ENCODE measurements at places on chromosomes 11 and 22. TPM values are rescaled to one million over a fixed set of nuclear protein-coding genes. Genes with fewer than 3 reads are reported as not detected.

Gene DERL3
- polyA plus RNA-seq: 0.62 TPM

Gene RIN1
- 27.1 TPM for polyA plus RNA-seq

Gene DEFB108B
- polyA plus RNA-seq: not detected

Gene MYEOV
- polyA plus RNA-seq: 12.5 TPM

Gene KRTAP5-1
- polyA plus RNA-seq: not detected

GRCh38 chr22:36828815-36829214 is 12.0 kb upstream of the PVALB start:
- no peak for DNase-seq

DNA sequence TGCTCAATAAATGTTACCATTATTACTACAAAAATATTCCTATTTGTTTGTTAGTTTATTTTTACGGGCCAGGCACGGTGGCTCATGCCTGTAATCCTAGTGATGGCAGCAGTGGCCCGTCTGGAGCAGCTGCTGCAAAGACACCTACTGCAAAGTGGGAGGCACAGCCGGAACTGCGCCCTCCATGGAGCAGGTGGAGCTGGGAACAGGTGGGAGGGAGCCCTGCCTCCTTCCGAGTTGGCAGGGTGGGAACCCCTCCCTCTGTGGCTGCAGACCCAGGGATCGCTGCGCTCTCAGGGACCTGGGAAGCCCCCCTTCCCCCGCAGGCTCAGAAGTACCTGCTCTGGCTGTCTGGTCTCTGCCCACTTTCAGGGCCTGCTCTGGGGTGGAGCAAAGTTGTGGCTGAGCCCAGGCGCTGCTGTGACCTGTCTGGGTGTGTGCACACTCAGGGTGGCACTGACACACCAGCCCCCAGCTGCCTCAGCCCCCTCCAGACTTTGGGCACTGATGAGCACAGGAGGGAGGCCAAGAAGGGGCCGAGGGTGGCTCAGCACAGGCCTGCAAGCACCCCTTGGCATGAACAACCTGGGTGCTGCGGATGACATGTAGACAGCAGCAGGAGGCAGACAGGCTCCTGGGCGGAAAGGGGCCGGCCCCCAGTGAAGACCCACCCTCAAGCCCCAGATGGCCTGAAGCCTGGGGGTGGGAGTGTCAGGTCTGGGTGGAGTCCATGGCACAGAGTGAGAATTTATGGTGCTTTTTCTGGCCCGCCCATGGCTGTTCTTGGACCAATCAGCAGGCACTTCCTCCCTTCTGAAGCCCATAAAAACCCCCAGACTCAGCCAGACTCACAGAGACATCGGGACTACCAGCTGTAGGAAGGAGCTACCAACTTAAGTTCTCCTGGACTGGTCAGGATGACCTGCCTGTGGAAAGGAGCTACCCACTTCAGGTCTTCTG is 103.7 kb upstream of the CLMP start:
- no peak for DNase-seq

DNA sequence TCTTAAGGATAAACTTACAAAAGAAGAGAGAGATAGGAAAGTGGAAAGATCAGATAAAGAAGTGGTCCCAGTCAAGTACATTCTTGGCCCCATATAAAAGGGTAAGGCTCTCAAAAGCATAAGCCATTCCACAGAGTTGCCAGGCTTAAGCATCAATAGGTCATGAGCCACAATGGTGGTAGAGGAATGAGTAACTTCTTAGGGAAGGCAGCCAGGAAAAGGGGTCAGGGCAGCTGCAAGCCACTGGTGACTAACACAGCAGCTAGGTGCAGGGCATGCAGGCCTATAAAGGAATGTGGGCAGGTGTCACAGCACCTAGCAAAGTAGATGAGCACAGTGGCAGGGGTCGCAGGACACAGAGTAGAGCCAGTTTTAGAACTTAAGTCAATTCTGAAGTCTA is 302.6 kb upstream of the FAT3 start:
- DNase-seq: no peak

DNA sequence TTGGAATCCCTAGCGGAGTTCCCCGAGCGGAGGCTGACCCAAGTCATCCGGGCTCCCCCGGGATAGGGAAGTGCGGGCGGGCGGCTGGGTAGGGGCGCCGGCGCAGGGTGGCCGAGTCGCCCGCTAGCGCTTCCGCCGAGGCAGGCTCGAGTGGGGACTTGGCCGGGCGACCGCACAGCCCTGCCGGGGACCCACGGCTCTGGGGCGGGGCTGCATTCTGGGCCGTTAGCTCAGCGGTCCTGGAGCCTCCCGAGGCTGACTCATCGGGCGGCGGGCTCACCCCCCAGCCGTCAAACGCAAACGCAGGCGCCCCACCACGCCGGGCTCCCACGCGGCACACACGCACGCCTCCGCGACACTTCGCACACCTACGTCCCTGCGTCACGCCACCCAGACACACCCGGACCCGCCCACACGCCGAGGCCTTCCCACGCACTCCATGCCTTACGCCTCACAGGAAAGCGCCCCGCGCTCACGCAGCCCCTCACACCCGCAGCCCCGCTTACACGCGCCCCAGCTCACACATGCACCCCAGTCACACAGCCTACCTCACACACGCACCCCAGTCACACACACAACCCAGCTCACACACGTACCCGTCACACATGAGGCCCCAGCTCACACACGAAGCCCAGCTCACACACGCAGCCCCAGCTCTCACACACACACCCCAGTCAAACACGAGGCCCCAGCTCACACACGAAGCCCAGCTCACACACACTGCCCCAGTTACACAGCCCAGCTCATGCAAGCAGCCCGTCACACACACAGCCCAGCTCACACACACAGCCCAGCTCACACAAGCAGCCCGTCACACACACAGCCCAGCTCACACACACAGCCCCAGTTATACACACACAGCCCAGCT is 1.2 kb downstream of the PHLDB1 start:
- DNase-seq: peak; percentile 85

DNA sequence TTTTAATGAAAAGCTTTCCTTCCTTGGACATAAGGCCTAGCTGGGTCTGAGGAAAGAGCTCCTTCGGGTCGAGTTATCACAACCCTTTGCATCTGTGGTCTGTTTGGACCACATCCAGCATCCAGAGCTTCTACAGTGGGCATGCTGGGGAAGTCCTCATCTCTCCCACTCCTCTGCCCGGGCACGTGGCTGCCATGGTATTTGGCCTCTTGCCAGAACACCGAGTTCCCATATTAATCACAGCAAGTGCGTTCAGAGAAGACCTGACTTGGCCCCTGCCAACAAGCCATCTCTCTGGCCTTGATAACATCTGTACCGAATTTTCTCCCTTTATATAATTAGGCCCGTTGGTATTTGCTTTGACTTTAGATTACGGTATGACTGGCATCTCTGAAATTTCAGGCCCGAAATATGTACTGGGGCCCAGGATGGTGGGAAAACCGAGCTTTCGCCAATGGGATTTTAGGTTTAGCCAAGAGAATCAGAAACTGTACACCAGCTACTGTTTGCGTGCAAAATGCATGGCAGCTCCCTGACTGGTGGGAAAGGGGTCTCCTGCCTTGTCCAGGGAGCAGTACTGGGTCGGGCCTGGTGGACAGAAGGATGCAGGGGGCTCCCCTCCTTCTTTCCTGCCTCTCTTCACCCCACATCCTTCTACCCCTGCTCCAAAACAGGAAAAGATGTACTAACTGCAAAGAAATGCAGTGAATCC is 90.0 kb downstream of the MICAL2 start:
- peak; percentile 83 for DNase-seq

- peak; percentile 62 for DNase-seq
Observed at GRCh38 chr11:64661146-64661545, 61.9 kb downstream of the NRXN2 start.

GRCh38 chr11:98194611-98195010 is 826.1 kb upstream of the CNTN5 start:
- DNase-seq: no peak

DNA sequence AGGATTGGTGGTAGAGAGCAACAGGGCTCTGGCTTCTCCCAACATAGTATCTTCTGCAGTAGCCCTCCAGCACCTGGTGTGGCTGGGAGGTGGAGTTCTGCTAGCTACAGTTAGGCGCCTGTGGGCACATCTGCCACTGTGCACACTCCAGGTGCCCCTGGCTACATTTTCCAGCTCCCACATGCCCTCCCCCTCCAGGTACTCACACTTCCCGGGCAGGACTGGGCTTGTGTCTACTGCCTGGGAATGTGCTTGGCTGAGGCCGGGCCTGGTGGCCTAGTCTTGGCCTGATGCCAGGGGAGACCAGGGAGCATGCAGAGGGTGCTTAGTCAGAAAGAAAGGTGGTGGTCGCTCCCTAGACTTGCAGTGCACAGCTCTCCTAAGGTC is 15.8 kb downstream of the PHLDB1 start:
- peak; percentile 54 for DNase-seq

GRCh38 chr22:29689880-29690213 is 30.0 kb upstream of the CABP7 start:
- DNase-seq: peak; percentile 55

- no peak for DNase-seq
Observed at GRCh38 chr11:127098684-127099083, 98.1 kb upstream of the KIRREL3 start.

GRCh38 chr11:35617687-35618496 is at the start of gene FJX1:
Gene FJX1, plus strand, starts transcription at chr11:35618460. Its CDS starts 177 bp downstream, at chr11:35618637.
- peak; percentile 95 for DNase-seq

GRCh38 chr22:25759825-25760231 is 17.8 kb downstream of the MYO18B start:
- DNase-seq: peak; percentile 90

GRCh38 chr11:109862835-109863234 is 230.4 kb upstream of the ZC3H12C start:
- DNase-seq: no peak

DNA sequence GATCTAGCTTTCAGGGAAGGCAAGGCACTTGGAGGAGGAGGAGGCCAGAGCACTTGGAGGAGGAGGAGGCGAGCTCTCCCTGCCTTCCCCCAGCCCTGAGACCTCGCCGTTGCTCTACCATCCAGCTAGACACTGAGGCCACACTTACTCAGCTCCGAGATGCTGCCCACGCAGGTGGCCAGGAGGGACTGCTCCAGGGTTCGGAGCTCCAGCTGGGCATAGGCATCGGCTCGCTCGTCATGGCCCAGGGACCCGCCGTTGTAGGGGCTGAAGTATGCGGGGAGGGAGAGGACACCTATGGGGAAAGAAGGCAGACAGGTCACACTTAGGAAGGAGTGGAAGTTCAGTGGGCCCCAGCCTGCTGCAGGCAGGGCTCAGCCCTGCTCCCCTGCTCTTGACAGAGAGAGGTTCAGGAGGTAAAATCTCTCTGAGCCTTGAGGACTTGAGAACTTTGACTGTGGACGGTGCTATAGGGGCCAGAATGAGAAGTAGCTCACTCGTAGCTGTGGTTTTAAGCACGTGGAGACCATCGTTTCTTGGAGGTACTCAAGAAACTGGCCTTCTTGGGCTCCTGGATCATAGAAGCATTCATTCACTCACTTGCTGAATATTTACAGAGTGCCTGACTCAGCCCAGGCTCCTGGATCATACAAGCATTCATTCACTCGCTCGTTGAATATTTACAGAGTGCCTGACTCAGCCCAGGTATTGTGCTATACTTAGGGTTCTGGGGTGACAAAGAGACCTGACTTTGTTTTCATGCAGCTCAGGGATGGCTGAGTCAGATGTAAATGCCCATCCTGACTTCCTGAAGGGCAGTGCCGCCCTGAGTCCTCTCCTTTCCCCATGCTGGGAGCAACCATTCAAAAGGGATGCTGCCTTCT is 99.2 kb downstream of the NAT10 start:
- peak; percentile 63 for DNase-seq

DNA sequence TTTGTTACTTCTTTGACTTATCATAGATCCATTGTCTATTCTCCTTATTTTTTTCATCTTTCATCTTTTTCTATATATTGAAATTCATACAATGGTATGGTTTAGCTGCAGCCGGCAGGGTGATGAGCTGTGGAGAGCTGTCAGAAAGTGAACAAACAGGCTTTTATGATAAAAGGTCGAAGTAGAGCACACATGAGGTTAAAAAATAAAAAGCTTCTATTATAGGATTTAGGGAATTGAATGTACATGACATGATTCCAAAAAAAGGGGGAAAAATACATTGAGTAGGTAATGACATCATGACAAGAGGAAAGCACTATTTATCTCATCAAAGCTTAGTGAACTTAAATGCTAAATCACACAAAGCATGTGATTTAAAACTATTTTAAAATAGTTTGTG is 884.8 kb downstream of the METTL15 start:
- no peak for DNase-seq

DNA sequence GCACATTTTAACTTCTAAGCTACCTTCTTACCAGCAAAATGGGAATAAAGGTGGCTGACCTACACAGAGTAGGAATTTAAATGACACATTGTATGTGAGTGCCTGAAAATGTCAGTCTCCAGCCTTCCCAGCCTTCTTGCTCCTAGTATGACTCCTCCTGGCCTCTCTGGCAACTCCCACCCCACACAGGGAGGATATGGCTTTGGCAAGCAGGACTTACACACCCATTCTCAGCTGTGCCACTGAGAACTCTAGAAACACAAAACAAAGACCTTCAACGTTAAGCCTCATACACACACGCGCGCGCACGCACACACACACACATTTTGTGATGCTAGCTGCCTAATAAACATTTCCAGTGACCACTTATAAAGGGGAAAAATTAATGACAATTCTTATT is 65.8 kb downstream of the PACSIN2 start:
- peak; percentile 69 for DNase-seq

DNA sequence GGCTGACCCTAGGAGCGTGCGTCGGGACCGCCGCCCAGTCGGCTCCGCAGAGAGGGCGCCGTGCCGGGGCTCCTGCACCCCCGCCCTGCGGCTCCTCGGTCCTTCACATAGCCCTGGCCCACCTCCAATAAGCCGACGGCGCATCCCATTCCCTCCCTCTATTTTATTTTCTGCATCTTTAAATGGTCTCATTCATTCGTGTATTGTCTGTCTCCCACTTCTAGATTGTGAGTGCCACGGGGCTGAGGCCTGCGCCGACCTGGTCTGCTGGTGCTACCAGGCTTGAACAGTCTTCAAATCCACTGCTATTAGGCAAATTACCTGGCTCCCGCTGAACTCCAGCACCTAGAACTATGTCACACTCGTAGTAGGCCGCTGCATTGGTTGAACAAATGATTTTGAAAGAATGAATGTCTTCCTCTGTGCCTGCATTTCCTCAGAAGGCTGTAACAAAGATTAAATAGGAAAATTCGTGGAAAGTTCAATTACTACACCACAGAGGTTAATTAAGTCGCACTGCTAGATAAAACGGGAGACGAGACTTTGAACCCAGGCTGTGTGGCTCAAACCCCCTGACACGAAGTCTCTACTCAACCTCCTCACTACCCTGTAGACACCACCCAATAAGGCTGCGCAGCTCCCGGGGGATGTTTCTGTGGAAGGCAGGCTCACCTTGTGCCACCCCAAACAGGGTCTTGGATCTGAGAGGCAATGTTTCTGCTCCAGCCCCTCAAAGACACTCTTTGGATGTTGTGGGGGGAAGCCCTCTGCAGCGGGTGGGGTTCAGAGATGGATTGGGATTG is 1.2 kb upstream of the PPP1R14B start:
- no peak for DNase-seq
